ENCODE measurements at places on chromosomes 1 and 21.

DNA sequence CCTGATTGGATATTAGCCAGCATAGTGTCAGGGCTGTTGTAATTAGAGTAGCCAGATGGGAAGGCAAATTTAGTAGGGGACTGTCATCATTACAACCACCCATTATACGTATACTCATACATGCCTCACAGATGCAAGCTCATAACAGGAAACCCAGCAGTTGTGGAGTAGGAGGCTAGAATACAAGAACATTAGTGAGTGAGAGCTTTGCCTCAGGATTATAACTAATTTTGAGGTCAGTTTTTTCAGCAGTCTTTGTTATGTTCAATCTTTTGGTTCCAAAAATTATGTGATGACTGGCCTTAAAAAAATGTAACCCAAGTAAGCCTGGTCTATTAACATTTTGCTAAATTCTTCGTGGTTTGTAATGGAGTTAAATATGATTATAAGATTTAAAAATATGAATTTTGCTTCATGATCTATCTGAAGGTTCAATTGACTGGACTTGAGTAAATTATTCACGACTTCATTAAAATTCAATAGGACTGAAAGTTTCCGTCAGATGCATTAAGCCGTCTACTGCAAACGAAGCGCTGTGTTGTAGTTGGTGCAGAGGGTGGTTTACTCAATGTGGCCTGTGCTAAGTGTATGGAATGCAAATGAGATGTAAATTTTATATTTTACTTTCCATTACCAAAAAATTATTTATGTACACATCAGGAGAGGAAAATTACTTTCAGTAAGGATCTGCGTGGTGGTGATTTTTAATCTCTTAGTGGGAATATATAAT is 48.8 kb downstream of the KCNK1 start:
- no peak for DNase-seq

- DNase-seq, result no peak
Measured at GRCh38 chr1:171762143-171762563, 19.3 kb upstream of the METTL13 start.

- DNase-seq, result no peak
Measured at GRCh38 chr1:94669198-94669597, 127.6 kb upstream of the F3 start.

- no peak for DNase-seq
Measured at GRCh38 chr1:91753878-91754277, 132.1 kb downstream of the TGFBR3 start.

DNA sequence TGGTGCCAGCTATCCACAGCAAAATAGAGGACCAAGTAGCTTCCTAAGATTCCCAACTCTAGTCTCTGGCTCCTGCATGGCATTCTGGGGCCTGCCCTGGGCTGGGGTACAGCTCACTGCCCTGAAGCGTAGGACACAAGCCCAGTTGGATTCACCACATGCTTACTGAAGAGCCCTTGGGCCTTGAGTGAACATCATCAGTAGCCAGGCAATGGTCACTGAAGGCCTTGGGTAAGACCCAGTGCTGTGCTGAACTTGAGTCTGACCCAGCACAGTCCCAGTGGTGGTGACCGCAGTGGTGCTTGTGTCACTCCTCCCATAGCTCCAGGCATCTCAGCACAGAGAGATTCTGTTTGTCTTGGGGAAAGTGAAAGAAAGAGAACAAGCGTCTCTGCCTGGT is 7.7 kb upstream of the LCE3A start:
- DNase-seq, result no peak

- DNase-seq, result no peak
Measured at GRCh38 chr1:95040032-95040525, 32.7 kb downstream of the ALG14 start.

- no peak for DNase-seq
Measured at GRCh38 chr1:76901158-76901767, 34.0 kb downstream of the ST6GALNAC5 start.
